ENCODE measurements at places on chromosomes 3 and 15. TPM values are rescaled to one million over a fixed set of nuclear protein-coding genes. Genes with fewer than 3 reads are reported as not detected.
A peak's percentile ranks its signal among the peaks of the same experiment; 100 is the strongest.

DNA sequence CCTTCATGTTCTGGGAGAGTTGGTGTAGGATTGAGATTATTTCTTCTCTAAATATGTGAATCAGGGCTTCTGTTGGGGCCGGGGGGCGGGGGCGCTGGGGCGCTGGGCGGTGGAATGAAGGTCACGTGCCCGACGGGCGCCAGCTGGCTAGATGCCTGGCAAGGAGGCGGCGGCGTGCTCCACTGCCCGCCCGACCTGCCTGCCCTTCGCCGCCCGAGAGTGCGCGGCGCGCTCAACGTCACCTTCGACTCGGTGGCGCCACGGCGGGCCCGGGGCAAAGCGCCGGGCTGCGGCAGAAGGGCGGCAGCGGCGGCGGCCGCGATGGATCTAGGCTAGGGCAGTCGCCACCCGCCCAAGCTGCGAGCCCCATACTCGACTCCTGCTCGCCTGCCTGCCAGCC is 47.0 kb upstream of the LHFPL4 start:
- no peak overlapping the region for H3K27ac ChIP-seq
- H3K4me3 ChIP-seq = no peak overlapping the region
- DNase-seq = no peak
- peaks cover 30% of the 10 kb centered on the region for H3K27me3 ChIP-seq
- no peaks in the 10 kb centered on the region for H3K4me1 ChIP-seq

DNA sequence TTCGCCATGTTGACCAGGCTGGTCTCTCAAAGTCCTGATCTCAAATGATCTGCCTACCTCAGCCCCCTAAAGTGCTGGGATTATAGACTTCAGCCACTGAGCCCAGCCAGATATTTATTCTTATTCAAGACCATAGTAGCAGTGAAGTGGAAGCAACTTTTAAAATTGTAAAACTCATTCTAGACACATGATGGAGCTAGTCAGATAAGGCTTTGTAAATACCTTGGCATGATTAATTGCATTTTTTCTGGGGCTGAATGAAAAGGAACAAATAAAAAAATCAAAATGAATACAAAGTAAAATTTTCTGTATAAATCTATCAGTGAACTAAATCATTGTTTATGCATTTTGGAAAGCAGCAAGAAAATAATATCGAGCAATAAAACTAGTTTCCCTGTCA is 4.1 kb upstream of the MYO1E start:
- H3K27me3 ChIP-seq = peaks cover 17% of the 10 kb centered on the region
- H3K36me3 ChIP-seq = no peaks in the 10 kb centered on the region
- H3K4me3 ChIP-seq = no peak overlapping the region
- DNase-seq = no peak

GRCh38 chr3:178393824-178394223 is 142.4 kb upstream of the KCNMB2 start:
- no peak overlapping the region for H3K4me3 ChIP-seq
- H3K27me3 ChIP-seq = no peaks in the 10 kb centered on the region
- H3K4me1 ChIP-seq = no peaks in the 10 kb centered on the region

DNA sequence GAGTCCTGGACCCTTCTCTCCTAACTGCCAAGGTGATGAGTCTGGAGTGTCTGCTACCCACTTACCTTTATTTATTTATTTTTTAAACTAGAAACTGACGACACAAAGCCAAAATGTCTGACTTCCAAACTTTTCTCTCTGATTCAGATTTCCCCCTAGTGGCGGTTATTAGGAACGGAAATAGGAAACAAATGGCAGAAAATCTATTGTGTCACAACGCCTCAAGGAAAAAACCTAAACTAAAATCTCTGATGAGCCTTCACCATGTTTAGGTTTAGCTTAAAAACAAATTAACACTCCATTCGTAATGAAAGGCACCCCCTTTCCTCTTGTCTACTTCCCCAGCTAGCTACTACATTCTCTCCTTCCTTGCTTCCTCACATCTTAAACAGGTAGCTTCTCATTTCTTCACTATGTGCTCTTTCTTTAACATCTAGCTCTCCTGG is 94.0 kb upstream of the MEX3B start:
- H3K4me3 ChIP-seq = no peak overlapping the region
- no peak overlapping the region for H3K27ac ChIP-seq
- peaks cover 32% of the 10 kb centered on the region for H3K36me3 ChIP-seq
- no peaks in the 10 kb centered on the region for H3K4me1 ChIP-seq
- DNase-seq = no peak

DNA sequence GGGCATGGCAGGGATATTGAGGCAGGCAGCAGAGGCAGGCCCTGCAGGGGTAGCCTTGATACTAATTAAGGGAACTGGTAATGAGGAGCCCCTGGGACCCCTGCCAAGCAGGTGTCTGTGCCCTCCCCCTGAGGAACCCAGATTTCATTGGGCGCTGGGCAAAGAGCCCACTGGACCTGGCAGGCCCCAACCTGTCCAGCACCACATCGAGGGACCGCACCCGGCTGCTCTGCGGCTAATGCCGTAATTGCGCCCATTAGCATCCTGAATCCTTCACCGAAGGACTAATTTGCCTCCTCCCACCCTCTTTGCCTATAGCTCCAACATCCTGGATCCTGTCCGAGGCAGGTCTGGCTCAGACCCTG is 13.7 kb upstream of the SEMA3B start:
- H3K27me3 ChIP-seq = no peaks in the 10 kb centered on the region
- H3K27ac ChIP-seq = no peak overlapping the region
- H3K4me1 ChIP-seq = peaks cover 51% of the 10 kb centered on the region
- no peak overlapping the region for H3K4me3 ChIP-seq

GRCh38 chr3:193982258-193982659 is 153.7 kb upstream of the HES1 start:
- H3K27ac ChIP-seq = no peak overlapping the region
- DNase-seq = no peak
- no peaks in the 10 kb centered on the region for H3K27me3 ChIP-seq
- no peak overlapping the region for H3K4me3 ChIP-seq
- no peaks in the 10 kb centered on the region for H3K36me3 ChIP-seq

The CCR8 gene
- 2.1 TPM for total RNA-seq

DNA sequence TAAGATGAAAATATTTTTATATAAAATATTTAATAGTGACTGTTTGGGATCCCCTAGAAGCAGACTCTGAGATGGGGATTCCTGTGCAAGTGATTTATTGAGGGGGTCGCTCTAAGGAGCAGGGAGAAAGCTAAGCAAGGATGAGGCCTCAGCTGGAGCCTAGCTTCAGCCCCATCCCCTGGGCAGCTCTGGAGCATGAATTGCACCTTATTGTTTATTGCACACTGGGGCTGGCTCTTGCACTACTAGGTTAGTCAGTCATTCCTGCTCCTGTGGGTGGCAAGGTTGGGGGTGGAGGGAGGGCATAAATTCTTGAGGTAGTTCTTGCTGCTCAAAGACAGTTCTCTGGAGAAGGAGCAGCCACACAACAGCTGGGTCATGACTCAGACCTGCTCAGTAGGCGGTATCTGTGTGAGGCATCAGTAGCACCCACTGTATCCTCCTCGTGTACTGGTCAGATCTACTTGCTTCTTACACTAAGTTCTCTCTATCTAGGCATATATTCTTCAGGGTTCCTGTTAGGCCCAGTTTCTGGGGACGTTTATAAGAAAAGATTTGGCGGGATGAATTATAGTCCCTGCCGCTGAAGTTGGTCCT is 27.2 kb upstream of the TNFSF10 start:
- H3K27ac ChIP-seq = no peak overlapping the region
- peaks cover 12% of the 10 kb centered on the region for H3K4me1 ChIP-seq
- no peaks in the 10 kb centered on the region for H3K27me3 ChIP-seq
- H3K4me3 ChIP-seq = no peak overlapping the region
- no peak for DNase-seq

- no peak overlapping the region for H3K27ac ChIP-seq
- H3K27me3 ChIP-seq = peaks cover 10% of the 10 kb centered on the region
- no peak for DNase-seq
- H3K36me3 ChIP-seq = no peaks in the 10 kb centered on the region
- no peaks in the 10 kb centered on the region for H3K4me1 ChIP-seq
Measured at GRCh38 chr3:126275620-126275904, 81.6 kb downstream of the KLF15 start.

The REC114 gene
- total RNA-seq = not detected

The AGTR1 gene
- not detected for total RNA-seq

- H3K4me1 ChIP-seq = no peaks in the 10 kb centered on the region
- no peaks in the 10 kb centered on the region for H3K36me3 ChIP-seq
- H3K27me3 ChIP-seq = no peaks in the 10 kb centered on the region
- H3K4me3 ChIP-seq = no peak overlapping the region
Measured at GRCh38 chr3:160368804-160369203, 30.2 kb downstream of the IFT80 start.

DNA sequence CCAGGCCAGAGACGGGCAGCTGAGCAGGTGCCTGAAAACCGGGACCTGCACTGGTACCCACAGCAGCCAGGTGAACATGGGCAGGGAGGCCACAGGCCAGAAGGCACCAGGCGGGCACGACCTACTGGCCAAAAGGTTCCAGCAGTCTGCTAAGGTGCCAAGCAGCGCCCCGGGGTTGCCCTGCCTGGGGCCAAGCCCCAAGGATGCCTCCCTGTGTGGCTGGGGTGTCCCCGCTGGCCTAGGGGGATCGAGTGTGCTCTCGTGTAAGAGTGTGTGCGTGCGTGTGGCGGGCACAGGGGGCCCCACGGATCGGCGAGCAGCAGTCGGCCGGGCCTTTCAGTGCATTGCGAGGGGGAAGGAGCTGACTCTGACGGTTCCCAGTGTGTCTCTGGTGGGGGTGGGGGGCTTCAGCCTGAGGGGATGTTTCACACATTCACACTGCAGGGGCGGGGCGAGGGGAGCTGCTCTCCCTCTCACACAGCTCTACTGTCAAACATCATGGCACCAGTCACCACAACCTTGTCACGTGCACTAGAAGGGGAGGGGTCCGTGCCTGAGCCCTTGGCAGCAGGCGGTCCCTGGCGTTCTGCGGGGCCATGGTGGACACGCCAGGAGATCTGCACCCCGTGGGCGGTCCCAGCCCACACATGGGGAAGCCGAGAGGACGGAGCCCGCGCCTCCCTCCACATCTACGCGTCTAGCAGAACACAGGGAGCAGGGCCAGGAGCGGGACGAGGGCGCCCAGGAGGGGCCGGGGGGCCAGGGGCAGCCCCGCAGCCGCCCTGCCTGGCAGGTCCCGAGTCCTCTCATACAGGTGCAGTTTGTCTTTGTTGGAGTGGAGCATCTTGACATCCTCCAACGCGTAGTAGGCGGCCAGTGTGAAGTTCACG is 44.5 kb downstream of the RGMA start:
- H3K27me3 ChIP-seq = no peaks in the 10 kb centered on the region
- no peak overlapping the region for H3K4me3 ChIP-seq
- H3K36me3 ChIP-seq = no peaks in the 10 kb centered on the region
- H3K4me1 ChIP-seq = peaks cover 29% of the 10 kb centered on the region
- DNase-seq = no peak

The MAN2C1 gene
- total RNA-seq = 519 TPM

DNA sequence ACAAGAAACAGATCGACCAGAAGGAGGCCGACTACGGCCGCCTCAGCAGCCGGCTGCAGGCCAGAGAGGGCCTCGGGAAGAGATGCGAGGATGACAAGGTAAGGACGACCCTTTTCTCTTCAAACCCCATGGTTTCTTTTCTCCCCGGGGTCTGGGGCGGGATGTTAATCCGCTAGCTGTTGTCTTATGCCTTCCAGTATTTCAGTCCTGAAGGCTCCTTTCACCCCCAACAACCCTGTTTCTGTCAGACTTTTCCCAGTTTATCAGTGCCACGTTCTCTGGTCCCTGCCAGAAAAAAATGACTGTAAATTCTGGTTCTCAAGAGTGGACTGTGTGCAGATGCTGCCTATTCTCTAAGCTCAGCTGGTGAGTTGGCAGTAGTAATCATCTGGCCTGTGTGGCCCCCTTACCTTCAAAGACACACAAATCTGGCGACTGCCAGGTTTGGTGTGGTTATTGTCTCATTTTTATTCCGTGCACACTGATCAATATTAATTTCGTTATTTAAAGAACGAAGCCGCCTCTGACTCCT is 806 bp downstream of the GOLM2 start:
- peaks cover 16% of the 10 kb centered on the region for H3K4me1 ChIP-seq
- H3K27me3 ChIP-seq = no peaks in the 10 kb centered on the region
- DNase-seq = no peak
- no peaks in the 10 kb centered on the region for H3K36me3 ChIP-seq
- peak overlapping the region; percentile 41 for H3K27ac ChIP-seq

Measured in CD4-positive, alpha-beta T cell (primary cell).